ENCODE measurements at places on chromosomes 3 and 15. TPM values are rescaled to one million over a fixed set of nuclear protein-coding genes. Genes with fewer than 3 reads are reported as not detected.

TCF12 gene
- 69.4 TPM for polyA plus RNA-seq

GPR160 gene
- 169 TPM for polyA plus RNA-seq

PPP1R14D gene
- polyA plus RNA-seq, result 14.0 TPM

FAM227B gene
- 8.4 TPM for polyA plus RNA-seq

ACTRT3 gene
- 12.8 TPM for polyA plus RNA-seq

- peaks cover 27% of the 10 kb centered on the region for H3K4me1 ChIP-seq
- DNase-seq, result peak; percentile 85
- H3K27me3 ChIP-seq, result no peaks in the 10 kb centered on the region
Measured at GRCh38 chr15:70633103-70633831, 130.1 kb downstream of the UACA start.

- H3K27me3 ChIP-seq, result no peaks in the 10 kb centered on the region
- H3K4me3 ChIP-seq, result no peak overlapping the region
- H3K4me1 ChIP-seq, result peaks cover 2% of the 10 kb centered on the region
- H3K27ac ChIP-seq, result no peak overlapping the region
- peak; percentile 29 for DNase-seq
- H3K36me3 ChIP-seq, result no peaks in the 10 kb centered on the region
Measured at GRCh38 chr3:172622916-172623700, 87.8 kb downstream of the NCEH1 start.

- DNase-seq, result peak; percentile 73
- peaks cover 18% of the 10 kb centered on the region for H3K4me1 ChIP-seq
- no peaks in the 10 kb centered on the region for H3K27me3 ChIP-seq
- H3K4me3 ChIP-seq, result peak within 1 kb of the TSS; percentile 85
- peak within 1 kb of the TSS; percentile 97 for H3K27ac ChIP-seq
Measured at GRCh38 chr3:132659365-132660051, at the start of gene ACAD11. TSS of gene ACAD11 (minus strand) at chr3:132659809. CDS start at chr3:132659751, 58 bp downstream.

GRCh38 chr3:152151216-152151876 is 117.4 kb upstream of the MBNL1 start:
- no peak overlapping the region for H3K4me3 ChIP-seq
- no peak overlapping the region for H3K27ac ChIP-seq
- H3K4me1 ChIP-seq, result no peaks in the 10 kb centered on the region
- no peaks in the 10 kb centered on the region for H3K27me3 ChIP-seq

- no peaks in the 10 kb centered on the region for H3K36me3 ChIP-seq
- no peak overlapping the region for H3K27ac ChIP-seq
- DNase-seq, result peak; percentile 21
Measured at GRCh38 chr3:4904811-4905695, 74.2 kb upstream of the BHLHE40 start.

DNA sequence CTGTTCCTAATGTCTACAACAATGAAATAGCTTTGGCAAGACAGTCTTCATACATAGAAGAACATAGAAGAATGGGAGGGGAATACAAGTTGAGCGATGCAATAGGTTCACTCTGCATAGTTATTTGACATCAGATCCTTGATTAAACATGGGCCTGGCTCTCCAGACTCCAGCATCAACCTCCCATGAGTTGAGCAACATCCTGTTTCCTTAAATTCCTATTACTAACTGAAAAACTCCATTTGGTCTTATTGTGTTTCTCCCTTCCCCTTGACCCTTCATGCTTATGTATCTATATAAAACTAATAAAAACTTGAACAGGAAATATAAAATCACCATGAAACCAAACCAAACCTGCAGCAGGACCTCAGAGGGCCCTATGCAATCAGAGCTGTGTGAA is 304.5 kb upstream of the SATB1 start:
- H3K27me3 ChIP-seq, result no peaks in the 10 kb centered on the region
- no peaks in the 10 kb centered on the region for H3K36me3 ChIP-seq
- no peak overlapping the region for H3K4me3 ChIP-seq
- DNase-seq, result no peak
- H3K27ac ChIP-seq, result no peak overlapping the region
- no peaks in the 10 kb centered on the region for H3K4me1 ChIP-seq

DNA sequence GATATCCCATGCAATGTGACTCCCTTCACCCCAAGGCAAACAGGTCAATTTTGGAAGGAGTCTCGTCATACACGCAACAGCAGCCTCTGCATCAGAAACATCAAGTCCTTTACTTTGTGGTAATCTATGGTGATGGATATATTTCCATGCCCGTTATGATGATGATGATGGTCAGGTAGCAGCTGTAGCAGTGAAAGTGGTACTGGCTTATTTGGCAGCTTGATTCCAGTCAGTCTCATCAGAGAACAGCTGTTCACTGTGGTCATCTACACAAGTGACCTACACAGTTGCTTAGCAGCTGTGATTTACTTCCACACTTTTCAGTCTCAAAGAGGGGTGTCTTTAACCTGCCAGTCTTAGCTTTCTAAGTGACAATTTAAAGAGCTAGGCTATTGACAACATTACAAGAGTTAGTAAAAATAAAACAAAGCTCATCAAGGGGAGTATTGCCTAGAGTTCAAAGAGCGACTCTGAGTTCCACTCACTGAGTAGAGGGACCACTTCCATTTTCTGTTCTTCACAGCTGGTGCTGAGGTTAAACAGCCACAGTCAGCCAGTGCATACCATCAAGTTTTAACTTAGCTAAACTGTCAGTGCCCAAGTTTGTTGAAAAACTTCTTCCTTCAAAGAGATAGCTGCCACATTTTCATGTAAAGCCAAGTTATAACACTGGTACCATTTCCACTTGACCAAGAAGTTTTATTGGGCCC is 587.4 kb upstream of the KCNMB2 start:
- no peak for DNase-seq

- H3K4me1 ChIP-seq, result peaks cover 15% of the 10 kb centered on the region
- no peak overlapping the region for H3K4me3 ChIP-seq
- no peak overlapping the region for H3K27ac ChIP-seq
- no peak for DNase-seq
Measured at GRCh38 chr3:10145685-10146084, 4.1 kb downstream of the VHL start.
